ENCODE measurements at places on chromosomes 3 and 15.

DNA sequence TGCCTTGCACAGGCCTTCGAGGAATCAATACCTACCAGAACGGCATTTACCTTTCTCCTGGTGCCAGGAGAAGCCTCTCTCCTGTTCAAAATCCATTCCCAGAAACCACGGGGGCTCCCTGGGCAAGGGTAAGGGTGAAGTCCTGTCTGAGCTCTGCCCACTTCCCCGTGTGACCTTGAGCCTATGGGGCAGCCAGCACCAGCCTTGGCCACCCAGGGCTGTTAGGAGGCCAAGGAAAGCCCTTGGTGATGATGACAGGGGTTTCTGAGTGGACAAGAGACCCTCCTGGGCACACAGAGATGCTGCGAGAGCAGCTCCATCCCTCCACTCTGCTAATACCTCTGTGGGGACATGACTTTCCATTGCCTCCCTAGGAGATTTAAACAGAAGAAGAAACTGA, 5.9 kb downstream of the SCN5A start:
- H3K27ac ChIP-seq: no peak overlapping the region
- DNase-seq: no peak
- H3K4me3 ChIP-seq: no peak overlapping the region
- H3K36me3 ChIP-seq: no peaks in the 10 kb centered on the region

- no peaks in the 10 kb centered on the region for H3K27me3 ChIP-seq
- H3K4me3 ChIP-seq: no peak overlapping the region
- no peaks in the 10 kb centered on the region for H3K36me3 ChIP-seq
- DNase-seq: no peak
- no peak overlapping the region for H3K27ac ChIP-seq
Observed at GRCh38 chr3:108346301-108347227, 50.2 kb downstream of the HHLA2 start.

DNA sequence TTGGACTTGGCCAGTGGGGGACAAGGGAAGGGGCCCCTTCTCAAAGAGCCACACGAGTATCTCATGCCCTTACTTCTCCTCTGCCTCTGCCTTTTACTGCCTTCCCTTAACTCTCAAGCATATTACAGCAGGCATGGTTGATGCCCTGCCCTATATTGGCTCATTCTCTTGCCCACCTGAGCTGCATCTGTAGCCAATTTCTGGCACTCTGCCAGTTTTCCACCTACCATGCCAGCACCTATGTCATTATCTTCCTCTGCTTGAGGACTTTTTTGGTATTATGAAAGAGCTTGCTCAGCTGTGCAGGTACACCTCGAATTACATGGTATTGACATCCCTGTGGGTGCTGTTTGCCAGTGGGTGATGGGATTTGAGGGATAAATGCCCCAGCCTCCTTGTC, 181.8 kb downstream of the OXSM start:
- peaks cover 3% of the 10 kb centered on the region for H3K4me1 ChIP-seq
- no peaks in the 10 kb centered on the region for H3K36me3 ChIP-seq
- H3K27ac ChIP-seq: no peak overlapping the region
- no peak for DNase-seq
- no peaks in the 10 kb centered on the region for H3K27me3 ChIP-seq
- no peak overlapping the region for H3K4me3 ChIP-seq

DNA sequence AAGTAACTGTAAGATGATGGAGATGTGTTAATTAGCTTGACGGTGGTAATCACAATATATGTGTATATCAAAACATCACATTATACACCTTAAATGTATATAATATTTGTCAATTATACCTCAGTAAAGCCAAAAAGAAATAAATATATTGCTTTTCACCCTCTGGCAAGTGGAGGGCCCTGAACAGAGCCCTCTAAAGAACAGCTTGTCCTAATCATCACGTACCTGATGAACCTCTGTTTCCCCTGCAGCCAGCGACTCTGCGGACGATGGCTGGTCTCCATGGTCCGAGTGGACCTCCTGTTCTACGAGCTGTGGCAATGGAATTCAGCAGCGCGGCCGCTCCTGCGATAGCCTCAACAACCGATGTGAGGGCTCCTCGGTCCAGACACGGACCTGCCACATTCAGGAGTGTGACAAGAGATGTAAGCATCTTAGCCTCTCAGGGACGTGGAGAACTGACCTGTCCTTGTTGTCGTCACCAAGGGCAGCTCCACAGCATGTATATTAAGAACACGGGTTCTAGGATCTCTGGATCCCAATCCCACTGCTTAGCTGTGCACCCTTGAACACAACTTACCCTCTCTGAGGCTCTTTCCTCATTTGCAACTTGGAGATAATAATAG, 6.3 kb downstream of the THBS1 start:
- DNase-seq: no peak
- H3K27me3 ChIP-seq: no peaks in the 10 kb centered on the region
- peak overlapping the region; percentile 6 for H3K27ac ChIP-seq
- H3K4me3 ChIP-seq: peak overlapping the region; percentile 21

DNA sequence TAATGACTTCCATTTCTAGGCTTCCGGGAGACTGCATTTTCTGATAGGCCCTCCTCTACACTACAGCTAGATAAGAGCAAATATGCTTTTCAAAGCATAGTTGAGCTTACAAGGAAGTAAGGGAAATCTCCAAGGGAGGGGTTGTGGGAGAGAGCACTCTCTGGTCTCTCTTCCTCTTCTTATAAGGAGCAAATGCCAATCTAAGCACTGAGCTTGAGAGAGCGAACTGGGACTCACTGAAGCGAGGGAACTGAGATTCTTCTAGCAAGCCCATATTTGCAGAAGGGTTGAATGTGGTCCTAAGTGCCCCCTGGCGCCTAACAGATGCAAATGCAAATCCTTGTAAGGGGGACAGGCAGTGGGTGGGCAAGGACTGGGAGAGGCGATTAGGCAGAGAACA, 164.8 kb downstream of the ERC2 start:
- no peaks in the 10 kb centered on the region for H3K4me1 ChIP-seq
- no peaks in the 10 kb centered on the region for H3K36me3 ChIP-seq
- H3K4me3 ChIP-seq: no peak overlapping the region
- DNase-seq: peak; percentile 78
- no peaks in the 10 kb centered on the region for H3K27me3 ChIP-seq

DNA sequence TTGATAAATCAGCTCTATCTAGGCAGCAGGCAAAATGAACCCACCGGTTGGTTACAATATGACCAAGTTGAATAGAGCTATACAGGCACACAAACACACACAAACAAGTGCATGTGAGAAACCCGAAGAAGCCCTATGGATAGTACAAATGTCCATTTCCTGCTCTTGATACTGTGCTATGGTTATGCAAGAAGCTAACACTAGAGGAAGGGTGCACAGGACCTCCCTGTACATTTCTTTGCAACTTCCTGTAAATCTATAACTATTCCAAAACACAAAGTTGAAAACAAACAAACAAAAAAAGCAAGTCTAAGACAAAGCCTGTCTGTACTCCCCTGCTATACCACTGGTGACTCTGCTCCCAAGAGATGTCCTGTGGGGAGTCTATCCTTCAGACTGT, 8.2 kb upstream of the FAM240A start:
- no peak for DNase-seq
- H3K36me3 ChIP-seq: no peaks in the 10 kb centered on the region
- H3K4me3 ChIP-seq: no peak overlapping the region
- no peaks in the 10 kb centered on the region for H3K4me1 ChIP-seq
- no peak overlapping the region for H3K27ac ChIP-seq
- no peaks in the 10 kb centered on the region for H3K27me3 ChIP-seq

GRCh38 chr3:81249540-81250029, 511.9 kb downstream of the GBE1 start:
- H3K4me1 ChIP-seq: no peaks in the 10 kb centered on the region
- no peak for DNase-seq
- H3K27me3 ChIP-seq: no peaks in the 10 kb centered on the region
- H3K36me3 ChIP-seq: no peaks in the 10 kb centered on the region
- H3K27ac ChIP-seq: no peak overlapping the region
- H3K4me3 ChIP-seq: no peak overlapping the region

GRCh38 chr15:86183596-86184491, 104.2 kb downstream of the AGBL1 start:
- no peak overlapping the region for H3K4me3 ChIP-seq
- H3K4me1 ChIP-seq: no peaks in the 10 kb centered on the region
- no peak overlapping the region for H3K27ac ChIP-seq
- H3K27me3 ChIP-seq: no peaks in the 10 kb centered on the region

- peaks cover 34% of the 10 kb centered on the region for H3K4me1 ChIP-seq
- H3K4me3 ChIP-seq: peak overlapping the region; percentile 28
- no peak for DNase-seq
- no peaks in the 10 kb centered on the region for H3K27me3 ChIP-seq
Observed at GRCh38 chr3:126354776-126355175, 2.4 kb downstream of the KLF15 start.

DNA sequence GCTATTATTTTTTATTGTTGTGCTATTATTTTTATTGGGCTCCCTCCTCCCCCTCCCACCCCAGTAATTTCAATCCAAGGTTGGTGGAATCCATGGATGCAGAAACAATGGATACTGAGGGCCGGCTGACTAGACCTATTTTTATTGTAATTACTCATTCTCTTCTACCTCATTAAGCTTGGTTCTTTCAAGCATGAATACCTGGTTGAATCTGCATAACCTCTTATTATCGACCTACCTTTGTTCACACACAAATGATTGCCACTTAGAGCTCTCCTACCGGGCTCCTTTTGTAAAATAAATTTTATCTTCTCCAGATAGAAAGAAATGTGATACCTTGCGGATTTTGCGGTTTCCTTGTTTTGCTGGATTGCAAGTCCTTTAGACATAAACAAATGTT, 31.6 kb downstream of the BTD start:
- H3K4me3 ChIP-seq: no peak overlapping the region
- no peak overlapping the region for H3K27ac ChIP-seq
- H3K36me3 ChIP-seq: no peaks in the 10 kb centered on the region
- peaks cover 10% of the 10 kb centered on the region for H3K4me1 ChIP-seq
- DNase-seq: no peak

GRCh38 chr3:30282154-30282696, 324.2 kb upstream of the TGFBR2 start:
- no peaks in the 10 kb centered on the region for H3K36me3 ChIP-seq
- H3K27ac ChIP-seq: no peak overlapping the region
- no peaks in the 10 kb centered on the region for H3K4me1 ChIP-seq
- DNase-seq: no peak
- no peak overlapping the region for H3K4me3 ChIP-seq

GRCh38 chr3:86865506-86865905, 125.4 kb downstream of the VGLL3 start:
- no peak for DNase-seq
- H3K27ac ChIP-seq: no peak overlapping the region
- H3K4me1 ChIP-seq: no peaks in the 10 kb centered on the region
- H3K36me3 ChIP-seq: no peaks in the 10 kb centered on the region
- H3K27me3 ChIP-seq: no peaks in the 10 kb centered on the region

- no peaks in the 10 kb centered on the region for H3K36me3 ChIP-seq
Observed at GRCh38 chr15:47887241-47887800, 170.0 kb downstream of the SEMA6D start.

- H3K27ac ChIP-seq: no peak overlapping the region
- no peaks in the 10 kb centered on the region for H3K36me3 ChIP-seq
- no peaks in the 10 kb centered on the region for H3K4me1 ChIP-seq
- no peaks in the 10 kb centered on the region for H3K27me3 ChIP-seq
Observed at GRCh38 chr3:181966393-181966792, 254.7 kb downstream of the SOX2 start.

DNA sequence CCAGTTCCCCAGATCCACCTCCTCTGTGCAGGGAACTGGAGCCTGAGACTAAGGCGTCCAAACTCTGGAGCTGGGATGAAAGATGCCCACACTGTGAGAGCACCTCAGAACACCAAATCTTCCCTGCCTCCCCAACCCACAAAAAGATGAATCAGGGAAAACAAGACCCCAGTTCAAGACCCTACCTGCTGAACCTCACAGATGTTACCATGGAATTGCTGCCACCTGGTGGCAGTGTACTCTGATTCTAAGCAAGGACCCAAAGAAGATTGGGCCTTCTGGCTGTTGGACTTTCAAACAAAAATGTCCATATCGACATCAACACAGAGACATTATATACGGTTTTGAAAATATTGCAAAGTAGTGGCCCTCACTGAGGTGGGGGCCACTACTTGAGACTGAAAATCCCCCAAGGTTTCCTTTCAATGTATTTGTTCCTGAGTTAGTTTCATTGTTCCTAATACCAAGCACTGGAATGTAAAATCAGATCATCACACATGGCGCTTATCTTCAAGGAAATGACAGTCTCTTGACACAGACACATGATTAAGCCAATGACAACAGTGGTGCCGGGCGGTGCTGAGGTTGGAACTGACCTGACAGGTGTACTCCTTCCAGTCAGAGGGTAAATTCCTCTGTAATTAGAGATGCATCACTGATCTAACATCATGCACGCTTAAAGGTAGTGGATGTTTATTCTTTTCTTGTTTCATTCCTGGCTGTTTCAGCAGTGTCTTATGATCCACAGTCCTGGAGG, 67.6 kb downstream of the SLC6A11 start:
- no peak overlapping the region for H3K27ac ChIP-seq
- DNase-seq: no peak
- H3K36me3 ChIP-seq: no peaks in the 10 kb centered on the region
- H3K4me1 ChIP-seq: no peaks in the 10 kb centered on the region
- no peak overlapping the region for H3K4me3 ChIP-seq
- H3K27me3 ChIP-seq: no peaks in the 10 kb centered on the region

DNA sequence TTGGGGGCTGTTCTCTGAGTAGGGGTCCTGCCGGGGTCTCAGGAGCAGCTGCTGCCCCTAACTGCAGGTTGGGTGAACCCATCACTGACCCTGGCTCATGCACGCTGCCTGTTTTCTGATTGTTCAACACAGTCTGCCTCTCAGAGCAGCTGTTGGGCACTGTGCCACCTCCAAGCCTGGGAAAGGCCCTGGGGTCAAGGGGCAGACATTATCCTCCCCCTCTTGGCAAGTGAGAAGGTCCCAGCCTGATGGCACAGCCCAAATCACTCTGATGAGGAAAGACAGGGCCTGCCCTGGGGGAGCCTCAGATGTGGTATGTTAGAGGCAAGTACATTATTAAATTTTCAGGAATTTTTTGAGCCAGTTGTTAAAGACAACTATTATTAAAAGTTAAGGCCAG, 14.1 kb upstream of the GNAT1 start:
- H3K27ac ChIP-seq: no peak overlapping the region
- H3K4me3 ChIP-seq: no peak overlapping the region
- peaks cover 3% of the 10 kb centered on the region for H3K36me3 ChIP-seq
- no peaks in the 10 kb centered on the region for H3K27me3 ChIP-seq
- no peak for DNase-seq
- H3K4me1 ChIP-seq: no peaks in the 10 kb centered on the region

- no peak within 1 kb of the TSS for H3K27ac ChIP-seq
- DNase-seq: peak; percentile 93
- H3K4me3 ChIP-seq: peak within 1 kb of the TSS; percentile 51
- H3K4me1 ChIP-seq: no peaks in the 10 kb centered on the region
Observed at GRCh38 chr3:10164546-10165393, at the start of gene IRAK2. IRAK2 (plus strand) TSS chr3:10164919; CDS start chr3:10164955, 36 bp downstream.

- H3K4me1 ChIP-seq: no peaks in the 10 kb centered on the region
- H3K36me3 ChIP-seq: no peaks in the 10 kb centered on the region
- no peak for DNase-seq
- no peak overlapping the region for H3K27ac ChIP-seq
- H3K27me3 ChIP-seq: no peaks in the 10 kb centered on the region
Observed at GRCh38 chr3:125156456-125156855, 56.1 kb downstream of the SLC12A8 start.

- H3K36me3 ChIP-seq: no peaks in the 10 kb centered on the region
- no peak for DNase-seq
- no peak overlapping the region for H3K27ac ChIP-seq
- no peaks in the 10 kb centered on the region for H3K27me3 ChIP-seq
Observed at GRCh38 chr15:81809543-81809942, 236.3 kb downstream of the MEX3B start.
